H4 (cell line): ENCODE measurements at places on chromosomes 3 and 15. TPM values are rescaled to one million over a fixed set of nuclear protein-coding genes. Genes with fewer than 3 reads are reported as not detected.

The CCDC50 gene
- 106 and 121 TPM in 2 replicates for total RNA-seq

The C3orf18 gene
- 0.41 and 0.68 TPM in 2 replicates for total RNA-seq

The KCNAB1 gene
- 0.10 and 0.33 TPM in 2 replicates for total RNA-seq

The DOCK3 gene
- 0.02 and 0.12 TPM in 2 replicates for total RNA-seq

The REC114 gene
- total RNA-seq: not detected in 2 replicates

The BSN gene
- total RNA-seq: 0.04 and 0.16 TPM in 2 replicates

The ADGRG7 gene
- total RNA-seq: not detected in 2 replicates

The ITIH4 gene
- total RNA-seq: 0.10 and 6.1 TPM in 2 replicates

The PIGZ gene
- 0.89 and 1.7 TPM in 2 replicates for total RNA-seq

The RTP4 gene
- 16.6 and 18.7 TPM in 2 replicates for total RNA-seq

The GPR27 gene
- total RNA-seq: not detected in 2 replicates

The POU1F1 gene
- not detected in 2 replicates for total RNA-seq
